ENCODE measurements at places on chromosomes 6 and 20.

GRCh38 chr6:136989571-136990241 is 55.1 kb downstream of the IL20RA start:
- no peak for DNase-seq

GRCh38 chr20:21125072-21125848 is 622 bp upstream of the KIZ start:
- DNase-seq: no peak

- no peak for DNase-seq
These were observed 11.4 kb downstream of the SENP6 start for GRCh38 chr6:75613056-75613501.

- no peak for DNase-seq
These were observed 18.4 kb upstream of the SNX9 start for GRCh38 chr6:157804448-157805327.

GRCh38 chr6:20706238-20706938 is 172.1 kb downstream of the CDKAL1 start:
- DNase-seq: no peak

GRCh38 chr20:63009988-63010769 is 3.4 kb upstream of the BHLHE23 start:
- peak; percentile 57 for DNase-seq

DNA sequence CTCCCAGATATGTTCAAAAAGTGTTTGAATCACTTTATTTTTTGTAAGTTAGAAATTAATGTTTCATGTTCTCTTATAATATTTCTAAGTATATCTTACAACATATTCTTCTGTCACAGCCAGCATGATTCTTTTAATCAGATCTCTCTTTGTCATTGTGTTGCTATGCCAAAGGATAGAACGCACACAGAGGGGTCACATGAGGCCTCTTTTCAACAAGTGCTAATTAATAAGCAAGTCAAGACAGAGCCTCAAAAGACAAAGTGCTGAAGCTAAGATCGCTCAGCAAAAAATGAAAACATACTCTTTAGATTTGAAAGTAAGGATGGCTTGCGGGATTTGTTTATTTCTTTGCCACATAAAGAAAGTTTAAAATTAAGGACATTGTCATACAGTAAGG is 508.8 kb upstream of the PTCHD4 start:
- DNase-seq: no peak
